T-cell (primary cell): ENCODE measurements at places on chromosomes 3 and 15. TPM values are rescaled to one million over a fixed set of nuclear protein-coding genes. Genes with fewer than 3 reads are reported as not detected.

DNA sequence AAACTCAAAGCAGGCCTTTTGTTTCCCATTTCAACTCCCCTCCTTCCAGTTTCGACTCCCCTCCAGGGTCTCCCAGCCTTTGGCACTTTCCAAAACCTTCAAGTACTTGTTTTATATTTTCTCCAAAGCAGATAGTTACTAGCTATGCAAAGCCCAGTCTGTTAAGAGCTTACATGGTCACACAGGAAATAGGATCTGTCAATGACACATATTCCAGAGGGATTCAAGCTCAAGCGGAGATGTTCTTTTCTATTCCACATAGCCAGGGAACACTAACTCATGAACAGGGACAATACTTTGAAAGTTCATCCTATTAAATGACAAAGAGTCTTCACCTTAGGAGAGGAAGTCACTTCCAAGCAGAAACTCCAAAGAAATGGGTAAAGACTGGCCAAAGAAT, 18.6 kb downstream of the SUCLG2 start:
- no peak overlapping the region for H3K4me3 ChIP-seq
- no peak for DNase-seq
- H3K27me3 ChIP-seq, result no peaks in the 10 kb centered on the region
- H3K27ac ChIP-seq, result no peak overlapping the region

DNA sequence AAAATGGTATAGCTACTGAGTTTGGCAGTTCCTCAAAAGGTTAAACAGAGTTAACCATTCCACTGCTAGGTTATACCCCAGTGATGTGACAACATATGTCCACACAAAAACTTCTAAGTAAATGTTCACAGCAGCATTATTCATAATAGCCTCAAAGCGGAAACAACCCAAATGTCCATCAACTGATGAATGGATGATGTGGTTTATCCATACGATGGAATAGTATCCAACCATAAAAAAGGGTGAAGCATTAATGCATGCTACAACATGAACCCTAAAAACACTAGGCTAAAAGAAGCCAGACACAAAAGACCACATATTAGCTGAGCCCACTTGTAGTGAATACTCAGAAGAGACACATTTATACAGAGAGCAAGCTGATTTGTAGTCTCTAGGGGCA, 9.0 kb downstream of the XXYLT1 start:
- H3K36me3 ChIP-seq, result peaks cover 7% of the 10 kb centered on the region
- H3K27me3 ChIP-seq, result no peaks in the 10 kb centered on the region
- H3K27ac ChIP-seq, result no peak overlapping the region

DNA sequence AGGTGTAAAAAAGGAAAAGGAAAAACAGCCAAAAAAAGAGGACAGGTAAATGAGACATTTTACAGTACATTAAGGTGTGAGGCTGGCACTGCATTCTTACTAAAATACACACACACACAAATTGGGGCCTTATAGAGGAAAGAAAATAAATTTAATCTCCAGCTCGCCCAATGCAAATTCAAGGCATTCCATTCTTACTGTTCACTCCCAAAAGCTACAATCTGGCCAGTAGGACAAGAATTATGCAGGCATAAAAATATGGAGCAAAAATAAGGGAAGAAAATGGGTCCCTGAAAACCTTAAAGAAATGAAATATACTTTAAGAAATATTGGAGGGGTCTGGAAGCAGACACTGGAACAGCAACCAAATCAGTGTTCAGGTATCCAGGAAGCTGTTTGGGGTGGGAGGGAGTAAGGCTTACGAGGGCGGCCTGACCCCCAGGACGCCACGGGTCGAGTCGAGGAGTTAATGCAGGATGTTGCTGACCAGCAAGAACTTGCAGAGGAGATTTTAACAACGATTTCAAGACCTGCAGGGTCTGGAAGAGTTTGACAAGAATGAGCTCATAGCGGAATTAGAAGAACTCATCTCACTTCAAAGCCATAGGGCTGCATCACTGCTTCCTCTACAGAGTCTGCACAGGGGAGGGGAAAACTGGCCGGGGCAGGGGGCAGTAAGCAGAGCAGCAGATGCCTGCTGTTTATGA, 245.5 kb downstream of the TBL1XR1 start:
- no peaks in the 10 kb centered on the region for H3K36me3 ChIP-seq
- no peaks in the 10 kb centered on the region for H3K27me3 ChIP-seq
- H3K4me1 ChIP-seq, result no peaks in the 10 kb centered on the region
- no peak overlapping the region for H3K27ac ChIP-seq
- no peak for DNase-seq

GRCh38 chr15:57031605-57032004, 113.2 kb downstream of the TCF12 start:
- no peak overlapping the region for H3K27ac ChIP-seq
- H3K36me3 ChIP-seq, result no peaks in the 10 kb centered on the region
- no peak for DNase-seq
- no peaks in the 10 kb centered on the region for H3K27me3 ChIP-seq

The RAB7A gene
- total RNA-seq, result 130 TPM
